ENCODE measurements at places on chromosomes 13 and 19.

GRCh38 chr19:3033595-3034405 is 4.7 kb upstream of the TLE2 start:
- no peak for DNase-seq

DNA sequence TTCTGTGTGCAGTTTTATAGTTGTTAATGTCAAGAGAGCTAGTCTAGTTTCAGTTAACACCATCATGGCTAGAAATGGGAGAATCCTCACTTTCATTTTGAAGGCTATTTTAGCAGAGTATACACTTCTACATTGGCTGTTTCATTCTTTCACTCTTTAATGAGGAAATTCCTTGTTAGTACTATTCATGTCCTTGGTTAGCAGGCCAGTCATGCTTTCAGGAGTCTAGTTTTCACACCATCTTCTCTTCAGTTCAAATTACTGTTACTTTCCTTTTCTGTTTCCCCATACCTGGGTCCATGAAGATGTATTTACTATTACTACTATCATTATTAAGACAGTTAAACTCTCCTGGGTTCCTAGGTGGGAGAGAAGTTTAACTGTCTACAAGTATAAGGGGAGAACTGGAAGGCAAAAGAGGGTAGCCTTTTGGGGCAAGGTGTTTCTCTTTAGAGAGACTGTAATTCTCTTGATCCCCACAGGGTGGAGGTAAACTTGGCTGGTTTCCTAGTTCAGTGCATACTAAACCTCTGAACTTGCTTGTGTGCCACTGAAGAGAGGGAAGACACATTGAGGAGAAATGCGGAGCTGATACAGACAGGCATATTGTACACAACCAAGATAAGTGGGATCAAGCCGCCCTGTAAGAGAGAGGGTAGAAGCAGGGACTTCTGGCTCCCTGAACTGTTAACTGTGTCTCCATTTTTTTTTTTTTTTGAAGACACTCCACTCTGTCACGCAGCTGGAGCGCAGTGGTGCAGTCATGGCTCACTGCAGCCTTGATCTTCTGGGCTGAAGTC is 41.3 kb upstream of the IGFL4 start:
- no peak for DNase-seq

DNA sequence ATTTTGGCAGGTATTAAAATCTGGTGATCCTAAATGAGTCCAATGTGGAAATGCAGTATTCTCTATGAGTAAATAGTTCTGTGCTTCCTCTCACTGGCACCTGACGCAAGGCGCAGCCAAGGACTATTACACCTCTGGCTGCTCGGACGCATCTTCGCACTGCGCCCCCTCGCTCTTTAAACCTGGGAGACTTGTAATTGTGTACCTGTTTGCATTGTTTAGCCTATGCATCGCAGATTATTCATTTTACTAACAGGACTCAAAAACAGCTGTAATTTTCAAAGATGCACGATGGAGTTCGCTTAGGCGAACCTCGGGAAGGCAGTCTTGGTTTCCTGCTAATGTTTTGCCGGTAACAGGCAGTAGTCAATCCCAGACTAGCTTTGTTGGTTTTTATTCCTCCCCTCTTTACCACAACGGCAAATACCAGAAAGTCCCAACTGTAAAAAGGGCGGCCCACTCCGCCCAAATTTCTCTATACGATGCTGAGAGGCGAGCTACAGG is 113.2 kb downstream of the KCNRG start:
- no peak for DNase-seq

DNA sequence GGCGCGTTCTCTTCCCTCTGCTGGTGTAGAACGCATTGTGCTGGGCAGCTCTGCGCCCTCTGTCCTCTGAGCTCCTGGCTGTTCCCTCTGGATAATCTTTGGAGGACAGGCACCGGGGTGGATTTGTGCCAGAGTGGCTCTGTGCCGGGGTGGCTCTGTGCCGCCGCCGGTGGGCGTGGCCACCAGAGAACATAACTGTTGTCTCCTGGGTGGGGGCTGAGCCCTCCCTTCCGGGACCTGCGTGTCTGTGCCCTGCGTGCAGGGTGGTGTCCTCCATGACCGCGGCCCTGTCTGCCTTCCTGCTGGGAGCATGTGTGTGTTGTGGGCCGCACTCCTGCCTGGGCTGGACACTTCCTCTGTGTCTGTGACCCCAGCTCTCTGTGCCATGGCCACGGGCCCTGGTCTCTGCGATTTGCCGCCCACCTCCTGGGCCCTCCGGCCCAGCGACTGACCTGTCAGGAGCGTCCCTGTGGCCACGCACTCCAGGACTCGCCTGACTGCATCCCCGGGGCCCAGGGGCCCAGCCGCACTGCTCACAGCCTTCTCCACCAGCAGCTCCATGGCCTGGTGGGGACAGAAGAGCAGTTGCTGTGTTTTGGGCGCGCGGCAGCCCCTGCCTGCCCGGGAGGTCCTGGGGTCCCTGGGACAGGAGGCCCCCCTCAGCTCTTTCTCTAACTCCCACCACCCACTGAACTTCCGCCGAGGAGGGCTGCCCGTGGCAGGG is 22.4 kb upstream of the MATK start:
- no peak for DNase-seq

GRCh38 chr13:82687884-82688283 is 1194.4 kb downstream of the SLITRK1 start:
- no peak for DNase-seq

Data from NCI-H1436 treated with DMSO at 0.1 percent for 48 hours (cell line).